ENCODE measurements at places on chromosomes 7 and 10.

DNA sequence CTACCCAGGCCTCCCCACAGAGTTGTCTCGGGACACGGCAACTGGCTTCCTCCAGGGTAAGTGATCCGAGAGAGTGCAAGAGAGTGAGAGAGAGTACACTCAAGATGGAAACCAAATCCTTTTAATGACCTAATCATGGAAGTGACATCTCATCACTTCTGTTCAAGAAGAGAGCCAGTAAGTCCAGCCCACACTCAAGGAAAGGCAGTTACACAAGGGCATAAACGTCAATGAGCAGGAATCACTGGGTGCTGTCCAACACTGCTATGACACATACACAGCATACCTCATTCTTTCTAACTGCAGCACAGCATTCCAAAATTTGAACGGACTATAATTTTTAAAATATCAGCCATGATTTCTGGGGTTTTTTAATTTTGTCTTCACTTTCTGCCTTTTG lies 29.3 kb upstream of the OSBPL3 start:
- no peak for DNase-seq

GRCh38 chr7:158966780-158967390 lies 110.5 kb downstream of the DYNC2I1 start:
- no peak for DNase-seq

DNA sequence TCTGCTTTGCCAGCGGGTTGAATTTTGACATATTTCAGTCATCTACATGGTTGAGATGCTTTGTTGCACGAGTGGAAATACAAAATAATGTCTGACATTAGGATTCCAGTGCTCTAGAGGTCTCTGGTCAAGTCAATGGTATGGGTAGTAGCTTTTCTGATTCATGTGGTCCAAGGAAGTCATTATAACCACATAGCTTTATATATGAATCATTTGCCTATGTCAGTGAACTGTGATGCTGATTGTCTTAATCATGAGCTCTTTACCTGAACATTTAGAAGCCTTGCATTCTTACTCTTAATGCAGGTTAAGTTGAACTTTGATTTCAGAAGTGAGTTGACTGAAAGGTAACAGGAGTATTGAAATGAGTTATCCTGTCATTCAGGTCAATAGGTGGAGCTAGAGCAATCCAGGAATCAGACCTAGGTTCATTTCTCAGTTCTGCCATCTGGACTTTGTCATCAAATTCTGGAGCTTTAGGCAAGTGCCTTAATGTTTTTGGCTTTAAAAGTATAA lies 3.3 kb downstream of the MAPK8 start:
- DNase-seq = no peak

DNA sequence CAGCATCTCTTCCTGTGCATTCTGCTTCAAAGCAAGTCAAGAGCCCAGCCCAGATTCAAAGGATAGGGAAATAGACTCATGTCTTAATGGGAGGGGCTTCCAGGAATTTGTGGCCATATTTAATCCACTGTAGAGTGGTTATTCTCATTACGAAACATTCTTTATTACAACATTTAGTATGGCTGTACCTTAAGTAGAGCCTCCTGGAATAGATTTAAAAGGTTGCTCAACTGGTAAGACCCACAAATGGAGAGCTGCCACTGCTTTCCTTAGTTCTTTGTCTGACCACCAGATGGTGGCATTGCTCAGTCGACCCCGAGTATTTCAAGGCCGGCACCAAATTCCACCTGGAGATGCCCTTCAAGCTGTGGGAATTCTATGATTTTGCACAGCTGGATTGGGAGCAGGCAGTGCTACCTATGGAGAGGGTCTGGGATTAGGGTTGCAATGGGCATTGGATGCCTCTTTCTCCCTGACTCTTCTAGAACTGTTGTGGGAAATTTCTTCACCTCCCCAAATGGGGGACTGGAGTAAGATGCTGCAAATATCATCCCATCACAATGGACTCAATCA lies 102.2 kb downstream of the RBM20 start:
- peak; percentile 58 for DNase-seq

DNA sequence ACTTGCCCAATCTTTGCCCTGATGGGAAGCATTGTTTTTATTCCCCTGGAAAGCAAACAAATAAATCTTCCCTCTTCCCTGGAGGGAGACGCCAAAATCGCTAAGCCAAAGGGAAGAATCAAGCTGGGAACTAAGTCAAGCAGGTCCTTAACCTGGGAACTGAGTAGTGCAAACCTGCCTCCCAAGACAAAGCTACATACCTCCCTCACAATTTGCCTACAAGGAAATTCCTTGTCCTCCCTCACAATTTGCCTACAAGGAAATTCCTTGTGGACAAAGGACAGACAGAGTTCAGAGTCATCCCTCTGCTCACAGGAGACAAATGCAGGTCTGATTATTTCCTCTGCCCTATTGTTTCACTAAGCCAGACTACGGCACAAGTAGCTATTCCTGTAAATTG lies 50.5 kb downstream of the SPOCK2 start:
- no peak for DNase-seq

GRCh38 chr7:6205971-6206660 lies 66.3 kb downstream of the CYTH3 start:
- DNase-seq = no peak

GRCh38 chr10:70834441-70835151 lies 18.8 kb downstream of the SGPL1 start:
- no peak for DNase-seq

DNA sequence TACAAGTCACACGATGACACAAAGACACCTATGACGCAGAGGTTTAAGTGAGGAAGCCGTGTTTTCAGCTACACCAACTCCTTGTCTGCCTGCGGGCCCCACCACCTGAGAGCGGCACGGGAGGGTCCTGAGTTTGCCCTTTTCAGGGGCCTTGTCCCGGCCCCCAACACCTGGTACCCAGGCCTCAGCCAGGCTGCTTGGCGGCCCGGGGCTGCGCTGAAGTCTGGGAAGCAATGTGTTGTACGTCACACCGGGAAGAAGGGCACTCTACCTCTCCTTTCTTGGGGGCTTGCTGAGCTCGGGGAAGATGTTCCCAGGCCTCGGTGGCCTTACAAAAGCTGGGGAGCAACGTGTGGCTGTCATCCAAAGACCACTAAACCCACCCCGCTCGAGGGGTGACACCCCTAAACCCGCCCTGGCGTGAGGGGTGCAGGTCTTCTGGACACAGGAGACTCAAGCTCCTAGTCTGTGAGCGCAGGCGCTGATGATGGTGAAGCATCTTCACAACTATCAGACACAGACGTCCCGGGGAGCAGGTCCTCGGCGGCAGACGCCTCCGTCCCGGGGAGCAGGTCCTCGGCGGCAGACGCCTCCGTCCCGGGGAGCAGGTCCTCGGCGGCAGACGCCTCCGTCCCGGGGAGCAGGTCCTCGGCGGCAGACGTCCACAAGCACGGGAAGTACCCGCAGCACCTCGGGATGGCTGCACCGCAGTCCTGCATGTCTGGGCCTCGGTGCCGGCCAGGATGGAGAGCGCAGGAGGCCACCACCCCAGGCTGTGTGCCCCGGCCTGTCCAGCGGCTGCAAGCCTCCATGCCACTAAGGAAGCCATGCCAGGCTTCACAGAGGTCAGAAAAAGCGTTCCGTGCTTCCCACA lies 15.4 kb downstream of the CFAP46 start:
- no peak for DNase-seq

GRCh38 chr10:132374176-132374575 lies 22.8 kb upstream of the PWWP2B start:
- no peak for DNase-seq

DNA sequence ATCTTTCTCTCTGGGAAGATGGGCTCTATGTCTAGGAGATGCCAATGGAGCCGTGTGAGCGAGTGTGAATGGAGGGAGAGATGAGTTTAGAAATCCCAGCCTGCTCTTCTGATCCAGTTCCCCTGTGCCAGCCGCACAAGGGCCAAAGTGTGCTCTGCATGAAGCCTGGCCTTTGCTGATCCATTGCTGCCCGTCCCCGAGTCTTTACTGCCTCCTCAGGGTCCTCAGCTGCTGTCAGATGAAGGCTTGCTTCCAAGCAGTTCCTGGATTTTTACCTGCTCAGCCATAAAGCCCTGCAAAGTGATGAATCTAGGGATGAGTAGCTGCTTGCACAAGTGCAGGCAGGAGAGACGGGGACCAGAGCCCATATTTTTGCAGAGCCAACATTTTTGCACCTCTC lies 115.9 kb downstream of the ZMIZ1 start:
- DNase-seq = no peak

DNA sequence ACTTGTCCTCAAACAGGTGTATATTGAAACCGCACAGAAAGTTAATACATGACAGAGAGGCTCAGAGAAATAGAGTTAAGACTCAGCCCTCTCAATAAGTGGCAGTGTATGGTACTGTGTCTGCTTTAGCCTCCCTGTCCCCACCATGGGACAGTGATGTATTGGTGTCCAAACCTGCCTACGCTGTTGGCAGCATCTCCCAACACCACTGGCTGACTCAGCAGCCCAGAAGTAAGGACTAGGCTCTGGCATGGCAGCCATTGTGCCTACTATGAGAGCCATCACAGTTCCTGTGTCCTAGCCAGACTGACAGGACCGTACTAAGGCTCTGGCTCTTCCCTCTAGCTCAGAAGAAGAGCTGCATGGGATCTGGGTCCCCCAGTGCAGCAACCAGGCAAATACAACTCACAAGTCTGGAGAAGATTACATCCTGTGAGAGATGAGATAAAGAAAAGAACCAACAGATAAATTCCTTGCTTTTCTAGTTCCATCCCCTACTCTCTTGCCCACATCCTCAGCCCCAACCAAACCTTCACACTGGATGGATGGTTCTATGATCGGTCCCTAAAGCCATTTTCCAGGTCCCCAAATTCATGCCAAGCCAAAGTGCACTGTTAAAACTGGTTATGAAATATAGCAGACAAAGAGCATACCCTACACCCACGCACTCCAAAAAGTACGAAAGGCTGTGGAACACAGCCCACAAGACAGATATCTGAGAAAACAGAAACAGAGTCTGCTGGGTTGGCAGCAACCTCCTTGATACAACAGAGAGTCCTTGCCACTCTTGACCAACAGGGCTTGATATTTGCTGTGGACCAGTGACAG lies 44.1 kb upstream of the DMTF1 start:
- peak; percentile 27 for DNase-seq

GRCh38 chr10:82942286-82943099 lies 1067.5 kb downstream of the NRG3 start:
- no peak for DNase-seq

GRCh38 chr10:19656420-19657042 lies 159.7 kb upstream of the PLXDC2 start:
- DNase-seq = no peak

DNA sequence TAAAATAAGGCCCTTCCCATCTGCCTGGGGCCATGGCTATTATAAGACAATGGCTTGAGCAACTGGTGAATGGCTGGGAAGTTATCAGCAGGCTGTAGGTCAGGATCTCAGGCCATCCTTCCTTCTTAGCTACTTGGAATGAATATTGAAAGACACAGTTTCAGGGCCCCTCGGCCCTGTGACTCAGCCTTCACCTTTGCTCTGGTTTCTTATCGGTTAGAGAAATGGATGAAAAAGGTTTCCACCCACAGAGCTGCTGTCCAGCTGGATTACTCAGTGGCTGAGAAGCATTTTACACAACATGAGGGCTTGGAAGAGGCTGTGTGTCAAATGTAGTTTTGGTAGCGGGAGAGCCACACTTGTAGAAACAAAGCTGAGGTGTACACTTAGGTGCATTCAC lies 9.4 kb downstream of the ACSL5 start:
- DNase-seq = no peak

DNA sequence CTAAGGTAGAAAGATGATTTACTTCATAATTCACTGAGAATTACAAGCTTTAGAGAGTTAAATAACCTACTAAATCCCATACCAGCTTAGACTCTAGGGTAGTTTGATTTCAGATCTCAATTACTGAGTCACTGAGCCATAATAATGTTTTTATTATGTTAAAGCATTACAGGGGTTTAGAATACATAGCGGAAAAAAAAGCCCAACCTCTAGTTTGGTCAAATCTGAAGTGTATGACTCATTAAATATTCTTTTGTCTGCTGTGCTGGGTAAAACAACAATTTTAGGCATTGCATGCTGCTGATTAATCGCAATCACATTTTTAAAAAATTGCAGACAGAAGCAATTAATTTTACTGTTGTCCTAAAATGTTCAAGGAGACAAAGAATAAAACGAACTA lies 48.5 kb downstream of the MALRD1 start:
- no peak for DNase-seq

DNA sequence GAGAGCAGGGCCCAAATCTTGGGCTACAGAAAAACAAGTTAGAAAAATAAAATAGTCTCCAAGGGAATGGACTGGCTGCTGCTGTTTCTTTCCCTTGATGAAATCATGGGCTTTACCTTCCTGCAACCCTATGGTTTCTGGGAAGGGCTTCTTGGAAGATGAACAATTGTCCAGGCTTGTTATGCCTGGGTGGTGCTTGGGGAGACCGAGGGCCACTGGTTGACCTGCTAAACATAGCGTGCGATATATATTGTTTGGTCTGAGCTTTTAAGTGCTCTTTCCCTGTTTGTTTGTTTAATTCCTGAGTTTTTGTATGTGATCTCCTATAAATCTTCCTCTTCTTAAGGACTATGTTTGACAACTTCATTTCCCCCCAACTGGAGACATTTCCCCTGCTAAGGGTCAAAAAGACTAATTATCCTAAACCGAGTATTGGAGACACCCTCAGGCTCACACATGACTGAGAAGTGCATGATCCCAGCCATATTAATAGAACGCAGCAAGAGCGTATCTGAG lies 37.9 kb downstream of the SLC25A28 start:
- no peak for DNase-seq

GRCh38 chr7:123655614-123656013 lies at the start of gene LMOD2:
Gene LMOD2 (plus strand): TSS chr7:123655866. CDS start chr7:123655964, 98 bp downstream.
- no peak for DNase-seq

DNA sequence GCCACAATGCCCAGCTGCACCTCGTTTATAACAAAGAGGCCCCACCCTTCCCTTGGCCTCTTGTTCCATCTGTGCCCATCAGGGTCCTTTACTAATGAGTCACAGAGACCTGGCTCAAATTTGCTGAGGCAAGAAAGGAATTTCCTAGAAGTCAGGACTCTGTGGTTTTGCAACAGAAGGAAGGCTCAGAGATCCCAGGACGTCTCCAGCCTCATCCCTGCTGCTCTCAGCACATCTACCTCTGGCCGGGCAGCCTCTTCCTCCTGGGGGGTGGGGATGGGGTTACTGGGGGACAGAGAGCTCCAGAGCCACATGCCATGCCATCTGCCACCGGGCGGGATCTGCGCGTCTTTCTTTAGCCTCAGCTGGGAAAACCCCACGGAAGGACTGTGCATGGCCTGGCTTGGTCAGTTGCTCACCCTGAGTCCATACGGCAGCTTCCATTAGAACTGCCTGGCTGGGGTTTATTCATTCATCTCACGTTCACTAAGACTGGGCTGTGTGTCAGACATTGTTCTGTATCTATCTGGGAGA lies 41.9 kb upstream of the PSMG3 start:
- DNase-seq = peak; percentile 72

GRCh38 chr10:50805981-50806622 lies 66.4 kb downstream of the ASAH2B start:
- no peak for DNase-seq

GRCh38 chr7:91043186-91043585 lies 221.0 kb upstream of the FZD1 start:
- no peak for DNase-seq

- no peak for DNase-seq
Observed at GRCh38 chr7:3238525-3239210, 62.4 kb upstream of the SDK1 start.

All from head of caudate nucleus (tissue), 42 donors.